Dorsolateral prefrontal cortex (tissue), 122 donors: ENCODE measurements at places on chromosomes 16 and 17. TPM values are rescaled to one million over a fixed set of nuclear protein-coding genes. Genes with fewer than 3 reads are reported as not detected.

Gene NME3
- 60.8 TPM for total RNA-seq

Gene SPATA32
- total RNA-seq = not detected

Gene ESRP2
- 0.13 TPM for total RNA-seq

Gene GPS2
- total RNA-seq = 66.1 TPM

Gene USP10
- total RNA-seq = 77.2 TPM

GRCh38 chr17:56810891-56811775 is 22.6 kb downstream of the C17orf67 start:
- no peak for DNase-seq

GRCh38 chr16:86221085-86221484 is 289.2 kb upstream of the FOXF1 start:
- peak; percentile 12 for DNase-seq

GRCh38 chr17:73196500-73196899 is 3.6 kb downstream of the COG1 start:
- DNase-seq = peak; percentile 43

DNA sequence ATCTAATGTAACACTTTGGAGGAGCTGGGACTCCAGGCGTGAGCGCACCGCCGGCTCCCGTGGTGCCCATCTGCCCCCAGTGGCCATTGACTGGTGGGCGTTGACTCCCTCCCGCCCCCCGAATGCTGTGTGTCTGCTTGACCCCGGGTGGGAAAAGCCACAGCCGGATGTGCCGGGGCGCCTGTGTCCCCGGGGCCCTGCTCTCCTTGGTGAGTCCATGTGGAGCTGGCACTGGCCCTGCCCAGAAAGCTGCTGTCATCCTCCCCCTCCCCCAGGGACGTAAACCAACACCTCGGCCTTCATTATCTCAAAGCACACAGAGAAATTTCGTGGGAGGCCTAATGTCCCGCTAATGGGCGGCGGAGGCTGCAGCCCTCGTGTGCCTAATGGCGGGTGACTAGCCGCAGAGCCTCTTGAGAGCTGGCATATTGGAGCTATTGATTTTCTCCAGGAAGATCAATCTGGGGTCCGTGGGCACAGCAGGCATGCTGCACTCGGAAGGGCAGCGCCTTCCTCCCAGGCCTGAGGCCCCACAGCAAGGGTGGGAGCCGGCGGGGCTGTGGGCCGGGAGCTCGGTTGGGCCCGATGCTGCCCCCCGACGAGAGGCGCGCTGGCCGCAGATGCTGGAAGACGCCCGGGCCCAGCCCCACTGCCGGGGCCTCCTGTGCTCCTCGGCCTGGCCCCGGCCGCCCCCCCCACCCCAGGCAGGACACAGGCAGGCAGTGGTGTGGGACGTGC is 4.0 kb upstream of the PERCC1 start:
- DNase-seq = no peak

- no peak for DNase-seq
These were observed 13.2 kb downstream of the XYLT1 start for GRCh38 chr16:17457513-17457912.

GRCh38 chr17:33964344-33964979 is 290.6 kb upstream of the CCL2 start:
- DNase-seq = no peak

- DNase-seq = no peak
These were observed 306.1 kb upstream of the KIF2B start for GRCh38 chr17:53516636-53517035.

DNA sequence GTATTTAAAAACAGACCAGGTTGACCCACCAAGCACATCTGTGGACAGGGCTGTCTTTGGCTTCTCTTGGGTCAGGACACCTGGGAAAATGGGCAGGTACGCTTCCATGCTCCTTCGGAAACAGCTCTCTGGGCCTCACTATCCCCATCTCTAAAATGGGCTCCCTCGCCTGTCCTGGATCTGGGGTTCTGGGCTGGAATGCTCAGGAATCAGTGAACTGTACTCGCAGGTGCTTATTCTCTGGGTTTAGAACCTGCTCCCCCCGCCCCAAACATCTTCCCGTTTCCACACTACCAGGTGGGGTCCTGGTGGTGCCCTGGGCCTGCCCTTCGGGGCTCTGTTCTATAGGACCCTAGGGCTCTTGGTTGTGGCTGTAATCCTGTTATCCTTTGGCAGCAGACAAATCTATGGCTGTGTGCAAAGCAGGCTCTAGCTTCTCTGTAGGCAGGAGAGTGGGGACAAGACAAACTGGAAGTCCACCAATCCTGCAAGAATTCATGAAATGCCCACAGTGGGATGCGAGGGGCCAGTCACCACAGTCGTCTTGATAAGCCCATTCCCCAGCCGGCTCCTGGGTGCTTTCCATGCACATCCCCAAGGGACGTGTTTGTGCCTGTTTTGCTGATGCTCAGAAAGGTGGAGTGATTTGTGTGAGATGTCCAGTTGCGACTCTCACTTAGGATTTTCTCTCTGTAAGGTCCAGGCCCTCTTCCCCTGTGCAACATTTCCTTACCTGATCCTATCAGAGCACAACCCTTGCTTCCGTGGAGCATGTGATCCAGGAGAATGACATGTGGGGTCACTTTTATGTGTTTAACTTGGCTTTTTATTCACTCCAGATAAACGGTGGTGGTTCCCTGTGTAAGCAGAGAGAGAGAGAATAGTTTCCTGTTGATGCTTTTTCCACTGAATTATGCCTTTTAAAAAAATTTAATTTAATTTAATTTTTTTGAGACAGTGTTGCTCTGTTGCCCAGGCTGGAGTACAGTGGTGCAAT is 37.2 kb downstream of the HAPSTR1 start:
- DNase-seq = no peak

- DNase-seq = no peak
These were observed 263.9 kb downstream of the MAF start for GRCh38 chr16:79336437-79337229.

DNA sequence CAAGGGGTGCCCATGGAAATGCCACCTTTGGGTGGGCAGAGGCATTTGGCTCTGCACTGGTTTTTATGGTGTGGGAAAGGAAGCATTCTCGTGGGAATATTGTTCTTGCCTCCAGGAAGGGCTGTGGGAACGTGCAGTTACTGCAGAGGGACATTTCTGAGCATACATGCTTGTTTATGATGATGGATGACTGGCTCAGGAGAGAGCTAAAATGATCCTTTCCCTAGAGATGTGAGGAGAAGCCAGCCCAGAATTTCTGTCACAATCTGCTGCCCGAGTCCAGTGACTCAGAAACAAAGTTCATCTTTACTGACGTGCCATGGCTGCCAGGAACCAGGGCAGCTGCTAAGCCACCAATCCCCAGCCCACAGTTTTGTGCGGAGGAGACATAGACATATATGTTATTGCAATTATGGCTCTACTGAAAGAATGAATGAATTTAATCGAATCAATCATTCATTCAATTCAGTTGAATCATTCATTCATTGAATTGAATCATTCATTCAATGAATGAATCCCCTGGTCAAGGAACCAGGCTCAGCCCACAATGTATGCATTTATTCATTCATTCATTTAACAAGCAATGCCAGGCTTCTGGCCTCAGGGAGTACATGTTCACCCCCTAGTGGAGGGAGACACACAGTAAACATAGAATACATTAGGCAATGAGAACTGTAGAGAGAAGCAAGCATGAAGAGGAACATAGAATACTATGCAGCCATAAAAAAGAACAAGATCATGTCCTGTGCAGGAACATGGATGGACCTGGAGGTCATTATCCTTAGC is 414.4 kb upstream of the HSBP1 start:
- DNase-seq = no peak

DNA sequence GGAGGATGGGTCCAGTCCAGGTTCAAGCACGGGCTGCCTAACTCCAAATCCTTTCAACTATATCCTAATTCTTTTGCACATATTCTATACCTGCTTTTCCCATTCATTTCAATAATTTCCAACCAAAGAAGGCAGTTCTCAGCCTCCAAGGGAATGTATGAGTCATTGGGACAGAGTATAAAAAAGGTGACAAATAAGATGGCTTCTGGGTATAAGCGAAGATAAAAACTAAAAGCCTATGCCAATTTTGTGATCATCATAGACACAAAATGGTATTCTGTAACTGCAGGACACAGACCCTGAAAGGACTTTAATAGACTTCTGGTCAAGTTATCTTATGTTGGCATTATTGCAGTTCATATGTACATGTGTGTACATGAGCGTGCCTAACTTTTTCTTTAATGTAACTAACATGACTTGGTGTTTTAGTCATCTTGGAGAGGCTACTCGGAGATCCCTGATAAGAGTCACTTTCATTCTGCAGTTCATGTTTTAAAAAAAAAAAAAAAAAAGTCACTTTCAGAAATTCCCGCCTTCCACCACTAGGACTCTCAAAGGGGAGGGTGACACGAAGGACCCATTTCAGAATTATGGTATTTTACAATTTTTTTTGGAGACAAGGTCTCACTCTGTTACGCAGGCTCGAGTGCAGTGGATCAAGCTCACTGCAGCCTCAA is 17.3 kb downstream of the COG1 start:
- no peak for DNase-seq

GRCh38 chr16:89921702-89922476 is 1.3 kb upstream of the TUBB3 start:
- DNase-seq = no peak

- peak; percentile 23 for DNase-seq
These were observed 53.6 kb downstream of the RMI2 start for GRCh38 chr16:11398851-11399250.

GRCh38 chr17:16915752-16916556 is 56.0 kb downstream of the TNFRSF13B start:
- DNase-seq = peak; percentile 47

DNA sequence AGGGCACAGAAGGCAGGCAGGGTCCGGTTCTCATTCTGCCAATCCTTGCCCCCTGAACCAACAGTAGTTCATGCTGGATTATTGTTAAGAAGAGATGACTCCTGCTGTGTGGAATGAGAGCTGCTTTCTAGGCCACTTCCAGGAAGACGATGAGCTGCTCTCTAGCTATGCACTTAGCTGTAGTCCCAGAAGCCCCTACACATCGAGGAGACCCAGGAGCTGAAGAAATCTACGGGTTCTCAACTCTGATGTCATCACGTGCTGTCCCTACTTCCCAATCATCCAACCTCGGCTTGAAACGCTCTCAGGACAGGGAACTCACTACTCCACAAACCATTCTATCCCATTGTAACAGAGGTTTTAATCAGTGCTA is 29.0 kb upstream of the EMP2 start:
- DNase-seq = no peak

DNA sequence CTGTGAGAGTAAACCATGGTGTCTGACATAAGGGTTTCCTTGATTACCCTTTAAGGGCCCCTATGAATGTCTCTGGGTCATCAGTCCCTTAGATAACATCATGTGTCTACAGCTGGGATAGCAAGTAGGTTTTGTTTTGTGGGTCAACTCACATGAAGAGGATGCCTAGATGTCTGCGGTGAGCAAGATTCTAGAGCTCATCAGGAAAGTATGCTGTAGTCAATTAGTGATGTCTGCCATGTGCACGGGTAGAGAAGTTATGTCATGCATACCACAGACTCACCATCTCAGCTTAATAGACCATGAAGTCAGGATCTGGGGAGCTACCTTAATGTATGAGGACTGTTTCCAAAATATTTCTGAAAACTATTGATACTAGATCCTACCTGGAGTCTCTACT is 57.5 kb downstream of the CDH13 start:
- DNase-seq = no peak

DNA sequence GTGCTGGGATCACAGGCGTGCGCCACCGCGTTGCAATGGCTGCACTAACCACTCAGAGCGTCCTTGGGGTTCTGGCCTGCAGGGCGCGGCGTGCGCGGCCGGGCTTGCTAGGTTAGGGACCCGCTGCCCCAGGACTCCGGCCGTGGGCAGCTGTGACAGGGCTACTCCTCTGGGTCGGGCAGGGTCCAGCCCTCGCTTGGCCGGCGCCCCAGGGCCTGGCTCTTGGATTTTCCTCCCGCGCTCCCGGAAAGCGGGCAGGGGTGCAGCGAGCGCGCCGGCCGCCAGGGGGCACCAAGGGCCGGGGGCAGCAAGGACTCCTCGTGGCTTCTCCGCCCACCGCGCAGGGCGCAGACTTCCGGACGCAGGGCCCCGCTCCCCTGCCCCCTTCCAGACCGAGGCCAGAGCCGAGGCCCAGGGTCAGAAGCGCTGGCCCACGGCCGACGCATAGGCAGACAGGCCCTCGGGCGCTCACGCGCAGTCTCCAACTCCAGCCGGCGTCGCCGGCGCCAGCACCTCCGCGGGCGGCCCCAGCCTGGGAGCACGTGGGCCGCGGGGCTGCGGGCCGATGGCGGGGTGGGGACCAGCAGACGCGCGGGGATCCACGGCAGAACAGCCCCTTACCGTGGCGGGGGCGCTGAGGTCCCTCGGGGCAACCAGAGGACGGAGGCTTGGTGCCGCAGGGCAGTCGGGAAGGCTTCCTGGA is 355 bp downstream of the TLE7 start:
- no peak for DNase-seq

GRCh38 chr17:5184288-5184687 is 7.4 kb downstream of the ZNF594 start:
- DNase-seq = no peak
